ENCODE measurements at places on chromosomes 5 and 9.

- no peak for DNase-seq
- H3K27me3 ChIP-seq: no peaks in the 10 kb centered on the region
- H3K36me3 ChIP-seq: no peaks in the 10 kb centered on the region
- no peaks in the 10 kb centered on the region for H3K4me1 ChIP-seq
- no peak overlapping the region for H3K4me3 ChIP-seq
Observed at GRCh38 chr5:4150067-4150466, 554.4 kb downstream of the IRX1 start.

- DNase-seq: no peak
- H3K4me3 ChIP-seq: no peak overlapping the region
- no peaks in the 10 kb centered on the region for H3K27me3 ChIP-seq
- no peak overlapping the region for H3K27ac ChIP-seq
- H3K4me1 ChIP-seq: no peaks in the 10 kb centered on the region
Observed at GRCh38 chr9:105541838-105542237, 16.1 kb upstream of the FKTN start.

DNA sequence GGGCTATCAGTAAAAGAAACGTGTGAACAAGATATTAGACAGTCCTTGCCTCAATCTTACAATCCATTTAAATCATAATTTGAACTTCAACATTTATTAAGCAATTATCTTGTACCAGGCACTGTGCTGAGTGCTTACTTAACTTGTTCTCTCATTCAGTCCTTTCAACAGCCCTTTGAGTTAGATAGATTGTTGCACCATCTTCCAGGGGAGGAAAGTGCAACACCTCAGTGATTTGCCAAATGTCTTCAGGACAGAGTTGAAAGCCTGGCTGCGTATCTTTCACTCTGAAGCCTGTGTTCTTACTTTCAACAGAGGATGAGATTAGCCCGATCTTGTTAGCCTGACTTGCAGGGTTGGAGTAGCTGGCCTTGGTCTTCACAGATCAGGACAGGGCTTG lies 34.2 kb upstream of the SUB1 start:
- no peaks in the 10 kb centered on the region for H3K27me3 ChIP-seq
- no peak overlapping the region for H3K27ac ChIP-seq
- H3K4me3 ChIP-seq: no peak overlapping the region
- no peak for DNase-seq
- H3K4me1 ChIP-seq: no peaks in the 10 kb centered on the region

- DNase-seq: no peak
- H3K4me1 ChIP-seq: no peaks in the 10 kb centered on the region
- H3K4me3 ChIP-seq: no peak overlapping the region
Observed at GRCh38 chr9:96177005-96177718, 124.8 kb downstream of the HSD17B3 start.

- H3K4me1 ChIP-seq: no peaks in the 10 kb centered on the region
- no peaks in the 10 kb centered on the region for H3K36me3 ChIP-seq
- no peak overlapping the region for H3K4me3 ChIP-seq
- DNase-seq: no peak
- no peak overlapping the region for H3K27ac ChIP-seq
Observed at GRCh38 chr5:25568989-25569625, 924.3 kb upstream of the CDH10 start.

DNA sequence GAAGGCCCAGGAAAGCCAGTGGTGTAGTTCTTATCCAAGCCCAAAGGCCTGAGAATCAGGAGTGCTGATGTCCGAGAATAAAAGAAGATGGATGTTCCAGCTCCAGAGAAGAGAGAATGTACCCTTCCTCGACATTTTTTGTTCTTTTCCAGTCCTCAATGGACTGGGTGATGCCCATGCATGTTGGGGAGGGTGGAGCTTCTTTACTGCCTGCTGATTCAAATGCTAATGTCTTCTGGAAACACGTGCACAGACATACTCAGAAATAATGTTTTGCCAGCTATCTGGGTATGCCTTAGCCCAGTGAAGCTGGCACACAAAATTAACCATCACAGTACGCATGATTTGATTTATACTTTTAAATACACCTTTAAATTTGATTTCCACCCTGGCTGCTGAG lies 61.5 kb upstream of the FOXE1 start:
- H3K27ac ChIP-seq: no peak overlapping the region
- H3K27me3 ChIP-seq: peaks cover 9% of the 10 kb centered on the region
- no peaks in the 10 kb centered on the region for H3K4me1 ChIP-seq
- no peaks in the 10 kb centered on the region for H3K36me3 ChIP-seq
- no peak overlapping the region for H3K4me3 ChIP-seq

GRCh38 chr5:169160405-169160901 lies 140.5 kb downstream of the SLIT3 start:
- no peak overlapping the region for H3K4me3 ChIP-seq
- H3K36me3 ChIP-seq: no peaks in the 10 kb centered on the region
- H3K27me3 ChIP-seq: no peaks in the 10 kb centered on the region
